Prostate gland (tissue), 2 donors: ENCODE measurements at places on chromosomes 7 and 10. TPM values are rescaled to one million over a fixed set of nuclear protein-coding genes. Genes with fewer than 3 reads are reported as not detected.

The LIPM gene
- not detected for total RNA-seq

The TNS3 gene
- total RNA-seq = 19.5 TPM

The HOGA1 gene
- total RNA-seq = 1.0 TPM

The HTR5A gene
- not detected for total RNA-seq

The CEP41 gene
- 16.2 TPM for total RNA-seq

The GBX1 gene
- not detected for total RNA-seq

The GTPBP10 gene
- total RNA-seq = 16.2 TPM

The SFRP4 gene
- total RNA-seq = 3.2 TPM

The ENTPD1 gene
- 7.0 TPM for total RNA-seq

The GRM8 gene
- total RNA-seq = 1.3 TPM

DNA sequence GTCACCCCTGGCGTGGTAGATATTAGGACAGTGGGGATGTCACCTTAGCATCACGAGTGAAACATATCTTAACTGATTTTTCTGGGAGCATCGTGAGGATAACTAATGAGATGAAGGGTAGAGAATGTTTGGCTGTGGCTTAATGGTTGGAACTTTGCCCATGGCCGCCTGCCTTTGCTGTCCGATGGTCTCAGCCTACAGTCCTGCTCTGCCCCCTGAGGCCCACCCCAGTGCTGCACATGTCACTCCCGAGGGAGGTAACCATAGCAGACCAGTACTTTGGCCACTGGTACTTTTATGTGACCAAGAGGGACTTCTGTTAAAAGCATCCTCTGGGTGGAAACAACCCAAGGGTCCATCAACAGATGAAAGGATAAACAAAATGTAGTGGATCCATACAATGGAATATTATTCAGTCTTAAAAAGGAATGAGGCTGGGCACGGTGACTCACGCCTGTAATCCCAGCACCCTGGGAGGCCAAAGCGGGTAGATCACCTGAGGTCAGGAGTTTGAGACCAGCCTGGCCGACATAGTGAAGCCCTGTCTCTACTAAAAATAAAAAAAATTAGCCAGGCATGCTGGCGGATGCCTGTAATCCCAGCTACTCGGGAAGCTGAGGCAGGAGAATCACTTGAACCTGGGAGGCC, 58.4 kb downstream of the TACR2 start:
- H3K36me3 ChIP-seq = no peaks in the 10 kb centered on the region
- H3K27ac ChIP-seq = no peak overlapping the region
- no peak for DNase-seq
- H3K27me3 ChIP-seq = no peaks in the 10 kb centered on the region
- no peak overlapping the region for H3K4me3 ChIP-seq
- peaks cover 19% of the 10 kb centered on the region for H3K4me1 ChIP-seq

DNA sequence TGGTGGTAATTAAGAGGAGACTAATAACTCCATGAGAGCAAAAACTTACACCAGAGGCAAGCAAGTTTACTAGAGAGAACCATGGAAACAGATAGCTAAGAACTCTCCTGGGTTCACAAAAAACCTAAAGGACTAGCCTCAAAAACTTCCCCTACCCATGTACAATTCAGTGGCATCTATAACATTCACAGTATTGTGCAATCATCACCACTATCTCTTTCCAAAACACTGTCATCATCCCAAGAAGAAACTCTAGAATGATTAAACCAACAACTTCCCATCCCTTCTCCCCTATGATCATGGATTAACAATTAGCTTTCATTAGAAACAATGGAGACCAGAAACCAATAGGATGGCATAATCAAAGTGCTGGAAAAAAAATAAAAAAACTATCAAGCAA, 1038.3 kb downstream of the LRMDA start:
- no peak overlapping the region for H3K4me3 ChIP-seq
- H3K36me3 ChIP-seq = no peaks in the 10 kb centered on the region
- H3K27ac ChIP-seq = no peak overlapping the region
- no peak for DNase-seq
- no peaks in the 10 kb centered on the region for H3K4me1 ChIP-seq
- H3K27me3 ChIP-seq = no peaks in the 10 kb centered on the region

DNA sequence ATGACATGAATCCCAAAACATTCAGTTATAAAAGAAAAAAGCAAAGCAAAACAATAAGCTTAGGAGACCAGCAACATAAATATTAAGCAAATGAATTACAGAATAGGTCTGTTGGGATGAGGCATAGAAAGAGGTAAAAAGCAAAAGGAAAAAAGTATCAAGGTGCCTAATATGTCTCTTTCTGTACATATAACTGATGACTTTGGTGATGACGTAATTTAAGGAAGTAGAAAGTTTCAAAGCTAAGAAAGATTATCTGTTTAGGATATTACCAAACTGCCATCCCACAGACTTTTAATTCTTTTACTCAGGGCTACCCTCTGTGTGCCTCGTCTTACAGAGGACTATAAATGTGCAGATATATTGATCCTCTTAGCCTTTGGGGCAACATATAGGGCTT, 1066.5 kb downstream of the SORCS3 start:
- no peaks in the 10 kb centered on the region for H3K27me3 ChIP-seq
- H3K27ac ChIP-seq = no peak overlapping the region
- no peaks in the 10 kb centered on the region for H3K36me3 ChIP-seq
- no peak overlapping the region for H3K4me3 ChIP-seq
- H3K4me1 ChIP-seq = no peaks in the 10 kb centered on the region

GRCh38 chr10:74384615-74385183, 233.7 kb downstream of the ADK start:
- no peak for DNase-seq
- no peaks in the 10 kb centered on the region for H3K36me3 ChIP-seq
- H3K27me3 ChIP-seq = no peaks in the 10 kb centered on the region
- H3K4me1 ChIP-seq = no peaks in the 10 kb centered on the region
- H3K4me3 ChIP-seq = no peak overlapping the region
- H3K27ac ChIP-seq = no peak overlapping the region

- no peaks in the 10 kb centered on the region for H3K27me3 ChIP-seq
- no peaks in the 10 kb centered on the region for H3K4me1 ChIP-seq
- no peak overlapping the region for H3K27ac ChIP-seq
- H3K4me3 ChIP-seq = no peak overlapping the region
- no peak for DNase-seq
- no peaks in the 10 kb centered on the region for H3K36me3 ChIP-seq
These were observed 129.1 kb upstream of the SEMA3E start for GRCh38 chr7:83778073-83778443.

- H3K36me3 ChIP-seq = no peaks in the 10 kb centered on the region
- no peak overlapping the region for H3K4me3 ChIP-seq
- no peak for DNase-seq
- peak overlapping the region; percentile 20 for H3K27ac ChIP-seq
- no peaks in the 10 kb centered on the region for H3K27me3 ChIP-seq
- H3K4me1 ChIP-seq = no peaks in the 10 kb centered on the region
These were observed 33.9 kb downstream of the ASB13 start for GRCh38 chr10:5632446-5632845.

DNA sequence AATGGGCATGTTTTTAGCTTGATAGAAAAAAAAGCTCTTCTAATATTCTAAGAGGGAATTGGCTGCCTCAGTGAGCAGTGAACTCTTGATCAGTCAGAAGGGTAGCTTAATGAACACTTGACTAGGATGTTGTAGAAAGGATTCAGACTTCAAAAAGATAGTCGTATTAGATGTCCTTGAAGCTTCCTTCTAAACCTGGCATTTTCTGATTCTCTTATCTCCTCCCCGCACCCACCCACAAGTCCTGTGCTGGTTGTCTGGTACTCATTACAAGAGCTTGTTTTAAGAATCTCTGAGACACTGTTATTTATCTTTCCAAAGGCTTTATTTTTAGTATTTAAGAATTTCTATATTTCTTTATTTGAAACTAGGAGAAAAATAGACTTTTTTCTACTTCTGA, 7.4 kb upstream of the SMIM30 start:
- no peaks in the 10 kb centered on the region for H3K27me3 ChIP-seq
- no peaks in the 10 kb centered on the region for H3K4me1 ChIP-seq
- no peaks in the 10 kb centered on the region for H3K36me3 ChIP-seq

GRCh38 chr10:12459340-12459739, 110.0 kb downstream of the CAMK1D start:
- no peaks in the 10 kb centered on the region for H3K36me3 ChIP-seq
- DNase-seq = no peak
- H3K27ac ChIP-seq = no peak overlapping the region
- no peaks in the 10 kb centered on the region for H3K27me3 ChIP-seq

DNA sequence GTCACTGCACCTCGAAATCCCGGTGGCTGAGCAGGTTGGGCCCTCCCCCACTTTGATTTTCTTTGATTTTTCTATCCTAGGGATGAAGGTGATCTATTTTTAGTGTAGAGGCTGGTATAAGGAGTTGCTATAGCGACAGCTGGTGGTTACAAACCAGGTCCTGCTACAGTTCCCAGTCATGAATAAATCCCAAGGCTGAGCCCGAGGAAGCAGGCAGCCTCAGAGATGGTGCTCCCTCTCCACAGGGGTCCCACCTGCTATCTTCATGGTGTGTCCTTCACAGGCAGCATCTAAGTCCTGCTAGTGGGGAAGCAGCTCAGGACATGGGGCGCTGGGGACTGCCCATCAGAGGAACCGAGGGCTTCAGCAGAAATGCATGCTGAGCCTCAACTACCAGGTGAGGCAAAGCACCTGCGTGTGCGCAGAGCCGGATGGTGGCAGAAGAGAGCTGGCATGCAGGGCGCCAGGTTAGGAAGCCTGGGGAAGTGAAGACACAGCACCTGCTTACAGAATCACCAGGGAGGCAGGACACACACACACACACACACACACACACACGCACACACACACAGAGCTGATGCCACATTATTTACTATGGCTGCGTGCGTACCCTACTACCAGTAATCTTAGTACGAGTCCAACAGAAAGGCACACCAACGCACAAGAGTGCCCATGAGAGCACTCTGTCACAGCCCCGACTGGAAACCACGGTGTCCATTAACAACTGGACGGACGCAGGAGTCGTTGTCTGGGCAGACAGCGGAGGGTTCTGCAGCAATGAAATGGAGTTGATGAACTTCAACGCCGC, 150.9 kb downstream of the PRKAG2 start:
- DNase-seq = no peak
- H3K27ac ChIP-seq = no peak overlapping the region
- no peaks in the 10 kb centered on the region for H3K27me3 ChIP-seq

DNA sequence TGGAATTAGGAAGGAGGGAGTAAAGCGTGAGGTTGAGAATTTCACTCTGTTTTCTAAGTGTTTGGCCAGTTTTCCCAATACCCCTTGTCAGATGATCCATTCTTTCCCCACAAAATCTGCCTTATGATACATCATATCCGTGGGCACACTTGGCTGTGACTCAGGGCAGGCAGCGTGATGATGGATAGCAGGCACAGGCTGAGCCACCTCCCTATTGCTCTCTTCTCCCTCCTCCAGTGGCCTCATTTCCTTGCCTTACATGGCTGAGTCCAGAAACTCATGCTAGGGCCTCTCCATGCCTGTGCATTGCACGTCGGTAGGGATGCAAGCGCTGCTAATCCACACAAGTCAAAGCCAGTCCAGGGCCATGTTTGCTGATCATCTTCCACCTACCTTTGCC, 128.3 kb downstream of the AMPH start:
- no peaks in the 10 kb centered on the region for H3K4me1 ChIP-seq
- no peak overlapping the region for H3K27ac ChIP-seq

GRCh38 chr10:132305654-132306342, 2.0 kb downstream of the STK32C start:
- no peaks in the 10 kb centered on the region for H3K36me3 ChIP-seq
- no peaks in the 10 kb centered on the region for H3K27me3 ChIP-seq
- peaks cover 4% of the 10 kb centered on the region for H3K4me1 ChIP-seq
- no peak for DNase-seq

DNA sequence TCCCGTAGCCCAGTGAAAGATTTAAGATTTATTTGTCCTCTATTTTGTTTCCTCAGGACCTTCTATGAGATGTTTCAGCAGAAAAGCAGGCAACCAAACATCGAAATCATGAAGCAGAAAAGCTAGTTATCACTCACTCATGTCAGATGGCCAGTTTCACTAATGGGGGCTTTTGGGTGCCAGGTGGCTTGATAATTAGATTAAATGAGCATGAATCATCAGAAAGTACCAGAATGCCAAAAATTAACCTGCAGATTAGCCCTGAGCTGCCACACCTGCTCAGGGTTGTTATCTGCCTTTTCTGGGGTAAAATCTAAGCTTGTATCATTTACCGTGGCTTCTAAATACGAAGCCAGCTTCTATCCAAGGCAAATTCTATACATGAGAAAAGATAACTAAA, 1017.5 kb downstream of the XPNPEP1 start:
- H3K4me3 ChIP-seq = no peak overlapping the region
- no peak for DNase-seq
- peaks cover 3% of the 10 kb centered on the region for H3K27me3 ChIP-seq
- H3K36me3 ChIP-seq = no peaks in the 10 kb centered on the region

DNA sequence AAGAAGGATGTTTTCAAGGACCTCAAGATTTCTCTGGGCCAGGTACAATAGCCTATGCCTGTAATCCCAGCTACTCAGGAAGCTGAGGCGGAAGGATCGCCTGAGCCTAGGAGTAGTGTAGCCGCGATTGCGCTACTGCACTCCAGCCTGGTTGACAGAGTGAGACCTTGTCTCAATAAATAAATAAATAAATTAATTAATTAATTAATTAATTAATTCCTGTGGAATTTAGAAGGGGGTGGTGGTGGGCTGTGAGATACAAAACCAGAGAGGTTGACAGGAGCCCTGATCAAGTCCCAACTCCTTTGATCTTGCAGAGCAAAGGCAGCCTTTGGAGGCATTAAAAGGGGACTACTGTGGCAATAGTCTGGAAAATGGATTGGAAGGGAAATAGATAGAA, 39.3 kb upstream of the NRF1 start:
- no peaks in the 10 kb centered on the region for H3K27me3 ChIP-seq
- H3K4me3 ChIP-seq = no peak overlapping the region
- H3K27ac ChIP-seq = no peak overlapping the region
- no peaks in the 10 kb centered on the region for H3K4me1 ChIP-seq
- DNase-seq = no peak

- H3K27ac ChIP-seq = no peak overlapping the region
- H3K27me3 ChIP-seq = no peaks in the 10 kb centered on the region
- H3K4me3 ChIP-seq = no peak overlapping the region
- no peaks in the 10 kb centered on the region for H3K36me3 ChIP-seq
- H3K4me1 ChIP-seq = no peaks in the 10 kb centered on the region
These were observed 288.3 kb upstream of the MKLN1 start for GRCh38 chr7:131039355-131039762.
